Body of pancreas (tissue), 4 donors: ENCODE measurements at places on chromosomes 7 and 10. TPM values are rescaled to one million over a fixed set of nuclear protein-coding genes. Genes with fewer than 3 reads are reported as not detected.
A peak's percentile ranks its signal among the peaks of the same experiment; 100 is the strongest.

ATOH7 gene
- total RNA-seq = not detected

TRIM50 gene
- 22.3 TPM for total RNA-seq

- no peak for DNase-seq
- no peaks in the 10 kb centered on the region for H3K27me3 ChIP-seq
- no peaks in the 10 kb centered on the region for H3K36me3 ChIP-seq
- peaks cover 24% of the 10 kb centered on the region for H3K4me1 ChIP-seq
- H3K4me3 ChIP-seq = peak overlapping the region; percentile 75
These were observed 559 bp downstream of the VTI1A start for GRCh38 chr10:112447620-112447928.

GRCh38 chr7:111734954-111735660, 172.8 kb upstream of the IMMP2L start:
- H3K4me1 ChIP-seq = peaks cover 6% of the 10 kb centered on the region
- H3K36me3 ChIP-seq = no peaks in the 10 kb centered on the region
- no peak overlapping the region for H3K4me3 ChIP-seq
- DNase-seq = no peak
- H3K27me3 ChIP-seq = no peaks in the 10 kb centered on the region

SFRP5 gene
- 226 TPM for total RNA-seq

- no peaks in the 10 kb centered on the region for H3K27me3 ChIP-seq
- H3K4me1 ChIP-seq = no peaks in the 10 kb centered on the region
- H3K36me3 ChIP-seq = no peaks in the 10 kb centered on the region
- DNase-seq = no peak
- H3K27ac ChIP-seq = no peak overlapping the region
These were observed 342 bp downstream of the OR2AE1 start for GRCh38 chr7:99876491-99876890.

TDRD1 gene
- total RNA-seq = 0.99 TPM

DNA sequence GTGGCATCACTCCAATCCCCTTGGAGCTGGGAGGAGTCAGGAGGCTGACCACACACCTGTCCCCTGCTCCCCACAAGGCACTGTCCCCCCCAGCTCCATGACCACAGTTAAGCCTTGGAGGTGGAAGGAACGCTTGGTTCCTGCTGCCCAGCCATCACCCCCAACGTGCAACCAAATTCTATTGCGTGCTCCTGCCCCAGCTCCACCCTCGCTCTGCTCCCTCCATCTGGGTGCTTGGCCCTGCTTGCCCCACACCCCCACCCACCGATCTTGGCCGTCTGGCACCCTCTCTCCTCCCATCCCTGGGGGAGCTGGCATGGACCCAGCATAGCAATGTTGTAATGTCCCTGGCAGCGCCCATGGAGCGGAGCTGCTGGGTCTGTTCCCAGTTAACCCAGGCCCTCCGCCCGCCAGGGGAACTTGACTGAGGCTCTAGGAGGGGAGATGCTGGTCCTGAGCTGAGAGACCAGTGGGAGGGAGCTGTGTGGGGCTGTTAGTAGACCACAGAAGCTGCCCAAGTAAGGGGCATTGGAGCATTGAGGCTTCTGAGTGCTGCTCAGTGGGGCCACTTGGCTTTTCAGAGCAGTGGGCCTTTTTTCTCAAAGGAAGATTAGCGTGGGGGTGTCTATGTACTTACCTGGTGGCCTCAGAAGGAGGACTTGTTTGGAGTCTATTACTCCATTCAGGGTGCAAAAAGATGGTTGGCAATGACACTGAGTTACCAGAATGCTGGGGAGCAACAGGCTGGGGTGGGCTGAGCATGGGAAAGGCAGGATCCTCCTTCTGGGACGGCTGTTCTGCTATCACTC, 1.1 kb downstream of the EPHB6 start:
- DNase-seq = peak; percentile 89
- H3K36me3 ChIP-seq = no peaks in the 10 kb centered on the region
- peak overlapping the region; percentile 41 for H3K27ac ChIP-seq
- H3K27me3 ChIP-seq = no peaks in the 10 kb centered on the region

GIMAP8 gene
- 5.4 TPM for total RNA-seq

- DNase-seq = no peak
- H3K27ac ChIP-seq = no peak overlapping the region
- no peaks in the 10 kb centered on the region for H3K36me3 ChIP-seq
- no peak overlapping the region for H3K4me3 ChIP-seq
These were observed 265.1 kb downstream of the ETV1 start for GRCh38 chr7:13724191-13724976.

DNA sequence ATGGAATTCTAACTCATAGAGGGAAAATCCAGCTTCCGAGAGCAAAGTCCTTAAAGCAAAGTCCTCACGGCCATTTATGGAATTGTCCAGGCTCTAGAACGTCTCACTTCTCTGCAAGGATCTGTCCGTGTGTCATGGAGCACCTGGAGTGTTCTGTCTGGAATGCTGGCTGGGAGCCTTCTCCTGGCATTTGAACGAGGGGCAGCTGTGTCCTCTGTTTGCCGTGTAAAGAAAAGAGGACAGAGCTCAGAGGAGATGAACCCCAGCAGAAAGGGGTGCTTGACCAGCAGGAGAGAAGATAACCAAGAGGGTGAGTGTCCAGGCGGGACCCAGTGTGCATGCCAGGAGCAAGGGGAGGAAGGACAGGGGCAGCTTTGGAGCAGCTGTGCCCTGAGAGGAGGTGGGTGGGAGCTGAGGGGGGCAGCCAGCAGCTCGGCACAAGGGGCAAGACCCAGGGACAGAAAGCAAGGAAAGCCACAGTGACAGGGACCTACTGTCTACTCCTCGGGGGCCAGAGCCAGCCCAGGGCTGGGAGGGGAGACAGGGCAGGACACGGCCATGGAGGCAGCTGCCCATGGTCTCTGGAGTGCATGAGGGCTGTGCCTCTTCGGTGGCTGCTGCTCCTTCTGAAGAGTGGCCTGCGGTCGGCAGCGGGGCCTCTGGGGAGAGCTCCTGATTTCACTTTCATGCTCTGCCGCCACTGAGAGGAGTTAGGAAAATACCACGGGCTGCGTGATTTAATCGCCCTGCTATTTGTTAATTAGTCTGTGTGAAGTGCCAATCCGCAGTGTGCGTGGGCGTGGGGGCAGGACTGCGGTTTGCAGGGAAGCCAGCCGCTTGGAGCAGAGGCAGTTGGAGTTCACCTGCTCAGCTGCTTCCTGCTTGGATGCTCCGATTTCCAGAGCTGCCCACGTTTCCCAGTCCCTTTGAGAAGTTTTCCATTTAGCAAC, 149.3 kb upstream of the SHH start:
- H3K4me1 ChIP-seq = no peaks in the 10 kb centered on the region
- no peaks in the 10 kb centered on the region for H3K27me3 ChIP-seq
- H3K27ac ChIP-seq = no peak overlapping the region
- H3K36me3 ChIP-seq = no peaks in the 10 kb centered on the region
- no peak for DNase-seq
- H3K4me3 ChIP-seq = no peak overlapping the region

DNA sequence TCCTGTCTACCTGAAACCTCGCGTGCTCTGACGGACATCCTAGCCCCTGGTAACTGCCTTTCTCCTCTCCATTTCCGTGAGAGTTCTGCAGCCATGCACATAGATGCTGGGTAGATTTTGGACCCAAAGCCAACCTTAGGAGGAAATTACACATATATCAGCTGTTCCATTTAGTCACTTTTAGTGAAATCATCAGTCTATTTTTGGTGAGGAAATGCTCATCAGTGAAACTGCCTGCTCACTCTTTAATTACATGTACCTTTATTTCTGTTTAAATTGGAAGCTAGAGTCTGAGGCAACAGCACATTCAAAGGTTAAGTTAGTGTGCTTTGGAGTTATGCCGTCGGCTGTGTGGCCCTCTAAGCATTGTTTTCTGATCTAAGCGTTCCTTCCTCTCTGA, 231.3 kb downstream of the WDR37 start:
- no peaks in the 10 kb centered on the region for H3K4me1 ChIP-seq
- no peaks in the 10 kb centered on the region for H3K36me3 ChIP-seq
- DNase-seq = no peak
- H3K4me3 ChIP-seq = no peak overlapping the region

- H3K4me1 ChIP-seq = no peaks in the 10 kb centered on the region
- no peak for DNase-seq
- H3K27ac ChIP-seq = no peak overlapping the region
- H3K27me3 ChIP-seq = no peaks in the 10 kb centered on the region
These were observed 705.5 kb downstream of the POM121L12 start for GRCh38 chr7:53740971-53741370.

NACAD gene
- total RNA-seq = 1.6 TPM

DNA sequence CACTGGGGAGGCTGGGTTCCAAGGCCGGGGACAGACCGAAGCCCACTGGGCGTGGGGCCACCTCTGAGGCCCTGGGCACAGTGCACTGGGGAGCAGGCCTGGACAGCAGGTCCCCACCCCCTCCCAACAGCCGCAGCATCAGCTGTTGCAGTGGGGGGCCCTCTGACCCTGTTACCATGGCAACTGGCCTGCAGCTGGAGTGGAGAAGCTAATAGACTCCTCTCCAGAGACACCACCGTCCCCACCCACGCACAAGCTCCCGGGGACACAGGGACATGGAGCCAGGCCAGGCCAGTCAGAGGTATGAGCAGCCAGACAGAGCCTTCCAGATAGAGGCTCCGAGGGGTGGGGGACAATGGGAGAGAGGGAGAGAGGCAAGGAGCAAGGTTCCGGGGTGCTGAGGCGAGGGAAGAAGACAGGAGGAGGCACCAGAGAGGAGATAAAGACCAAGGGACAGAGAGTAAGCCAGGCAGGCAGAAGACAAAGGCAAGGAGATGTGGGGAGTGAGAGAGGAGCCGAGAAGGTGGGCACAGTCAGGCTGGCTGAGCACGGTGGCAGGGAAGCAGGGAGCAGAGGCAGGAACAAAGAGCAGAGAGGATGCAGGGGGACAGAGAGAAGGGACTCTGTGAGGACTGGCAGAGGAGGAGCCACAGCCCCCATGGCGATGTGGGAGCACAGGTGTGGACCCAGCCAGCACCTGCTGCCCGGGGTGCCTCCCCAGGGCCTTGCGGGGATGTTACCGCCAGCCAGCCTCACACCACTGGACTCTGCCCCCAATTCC, 6.7 kb downstream of the KCNH2 start:
- H3K36me3 ChIP-seq = no peaks in the 10 kb centered on the region
- H3K27ac ChIP-seq = no peak overlapping the region
- H3K4me3 ChIP-seq = no peak overlapping the region
- peaks cover 15% of the 10 kb centered on the region for H3K4me1 ChIP-seq

- no peaks in the 10 kb centered on the region for H3K36me3 ChIP-seq
- H3K4me1 ChIP-seq = no peaks in the 10 kb centered on the region
- H3K27me3 ChIP-seq = no peaks in the 10 kb centered on the region
- H3K27ac ChIP-seq = no peak overlapping the region
- DNase-seq = no peak
These were observed 77.3 kb upstream of the SVIL start for GRCh38 chr10:29712108-29712507.

DNA sequence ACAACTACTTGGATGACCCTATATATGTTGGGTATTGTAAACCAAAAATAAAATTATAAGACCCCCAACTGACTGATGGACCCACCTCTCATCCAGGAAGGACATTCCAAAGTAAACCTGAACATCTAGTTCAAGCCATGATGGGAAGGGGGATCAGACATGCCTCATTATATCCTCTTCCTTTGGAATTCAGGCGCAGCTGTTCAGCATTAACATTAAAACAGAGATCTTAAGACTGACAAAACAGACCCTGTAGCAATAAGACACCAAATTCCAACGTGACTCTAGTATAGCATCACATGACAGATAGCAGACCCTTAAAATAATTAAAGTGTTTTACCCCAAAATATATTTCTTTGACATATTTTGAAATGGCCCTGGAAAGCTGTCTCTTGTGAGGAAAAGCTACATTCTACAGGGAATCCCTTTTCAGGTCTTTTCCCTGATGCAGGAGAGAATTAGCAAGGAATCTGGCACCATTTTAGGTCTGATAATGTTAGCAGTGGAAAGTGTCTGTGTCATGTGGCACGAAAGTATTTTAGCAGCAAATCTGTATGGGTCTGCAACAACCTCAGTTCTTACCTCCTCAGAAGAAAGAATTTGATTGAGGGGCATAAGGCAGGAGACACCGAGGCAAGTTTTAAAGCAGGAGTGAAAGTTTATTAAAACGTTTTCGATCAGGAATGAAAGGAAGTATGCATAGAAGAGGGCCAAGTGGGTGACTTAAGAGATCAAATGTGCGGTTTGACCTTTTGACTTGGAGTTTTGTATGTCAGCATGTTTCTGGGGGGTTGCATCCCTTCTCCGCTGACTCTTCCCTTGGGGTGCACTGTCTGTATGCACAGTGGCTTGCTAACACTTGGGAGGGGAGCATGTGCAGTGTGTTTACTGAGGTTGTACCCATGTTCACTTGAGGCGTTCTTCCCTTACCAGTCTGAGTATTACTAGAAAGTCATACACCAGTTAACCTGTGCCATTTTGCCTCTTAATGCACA, 236.6 kb upstream of the PPP1R3A start:
- H3K36me3 ChIP-seq = no peaks in the 10 kb centered on the region
- DNase-seq = no peak

GRCh38 chr7:98252425-98253054, 508 bp upstream of the TECPR1 start:
- peak overlapping the region; percentile 75 for H3K4me3 ChIP-seq
- H3K27me3 ChIP-seq = no peaks in the 10 kb centered on the region
- H3K4me1 ChIP-seq = peaks cover 37% of the 10 kb centered on the region
- peak overlapping the region; percentile 91 for H3K27ac ChIP-seq
- no peak for DNase-seq

GRCh38 chr7:92670204-92670851, 80.1 kb upstream of the FAM133B start:
- no peaks in the 10 kb centered on the region for H3K27me3 ChIP-seq
- H3K27ac ChIP-seq = no peak overlapping the region
- H3K36me3 ChIP-seq = no peaks in the 10 kb centered on the region
- H3K4me3 ChIP-seq = no peak overlapping the region

DNA sequence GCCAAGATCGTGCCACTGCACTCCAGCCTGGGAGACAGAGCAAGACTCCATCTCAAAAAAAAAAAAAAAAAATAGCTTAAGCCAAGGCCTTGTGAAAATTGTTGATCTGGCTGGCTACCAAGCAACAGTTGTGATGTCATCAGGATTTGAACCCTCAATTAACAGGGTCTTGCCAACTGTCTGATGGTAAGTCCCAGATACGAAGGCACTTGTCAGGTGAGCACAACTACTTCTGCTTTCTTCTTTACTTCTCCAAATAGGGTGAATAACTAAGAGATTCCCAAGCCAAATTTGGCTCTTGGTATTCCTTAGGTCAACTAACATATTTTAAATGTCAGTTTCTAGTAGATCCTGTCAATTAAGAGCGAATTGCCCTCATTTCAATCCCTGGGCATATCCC, 47.4 kb downstream of the ANKRD61 start:
- DNase-seq = no peak
- no peak overlapping the region for H3K4me3 ChIP-seq
- H3K4me1 ChIP-seq = peaks cover 13% of the 10 kb centered on the region
- no peak overlapping the region for H3K27ac ChIP-seq

LRWD1 gene
- 27.4 TPM for total RNA-seq

SPRN gene
- not detected for total RNA-seq

HTRA1 gene
- total RNA-seq = 29.3 TPM

MUC3A gene
- 0.52 TPM for total RNA-seq

GRCh38 chr10:131496351-131497052, 185.0 kb upstream of the TCERG1L start:
- H3K4me1 ChIP-seq = no peaks in the 10 kb centered on the region
- DNase-seq = no peak
- H3K36me3 ChIP-seq = no peaks in the 10 kb centered on the region

GRCh38 chr10:102302611-102303010, 57.3 kb downstream of the GBF1 start:
- no peak overlapping the region for H3K27ac ChIP-seq
- H3K4me1 ChIP-seq = peaks cover 9% of the 10 kb centered on the region
- no peaks in the 10 kb centered on the region for H3K27me3 ChIP-seq
- no peak overlapping the region for H3K4me3 ChIP-seq
- no peak for DNase-seq
